ENCODE measurements at places on chromosomes 13 and 19. TPM values are rescaled to one million over a fixed set of nuclear protein-coding genes. Genes with fewer than 3 reads are reported as not detected.
A peak's percentile ranks its signal among the peaks of the same experiment; 100 is the strongest.

- DNase-seq: no peak
These were observed 9.8 kb downstream of the SHISA7 start for GRCh38 chr19:55433292-55433691.

DNA sequence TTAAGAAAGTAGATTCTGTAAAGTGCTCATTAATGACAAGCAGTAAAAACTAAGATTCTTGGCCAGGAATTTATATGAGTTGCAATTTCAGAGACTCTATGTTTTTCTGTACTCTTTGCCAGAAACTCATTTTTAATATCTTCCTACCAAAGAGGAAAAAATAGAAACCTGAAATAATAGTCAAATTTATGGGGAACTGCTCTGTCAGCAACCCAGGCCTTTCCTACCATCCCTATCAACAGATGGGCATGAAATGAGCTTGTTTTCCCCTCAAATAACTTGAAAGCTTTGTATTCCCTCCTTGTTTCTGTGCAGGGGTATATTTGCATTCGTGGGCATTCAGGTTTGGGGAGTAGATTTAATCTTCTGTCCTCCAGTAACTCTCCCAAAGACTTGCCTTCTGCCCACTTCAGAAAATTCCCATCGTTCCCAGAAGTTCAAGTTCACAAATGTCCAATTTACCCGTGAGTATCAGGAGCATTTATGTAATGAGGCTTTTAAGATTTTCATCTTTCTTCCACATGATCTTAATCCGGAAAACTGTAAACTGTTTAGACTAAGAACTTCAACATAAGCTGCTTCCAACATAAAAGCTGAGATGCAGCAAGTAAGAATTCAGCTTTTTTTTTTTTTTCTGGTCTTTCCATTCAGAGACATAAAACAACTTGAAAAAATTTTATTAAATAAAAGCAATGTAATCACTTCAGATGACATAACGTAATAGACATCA lies 363.1 kb downstream of the EFNB2 start:
- peak; percentile 32 for DNase-seq

GRCh38 chr19:46913198-46913851 lies 52.5 kb downstream of the ARHGAP35 start:
- DNase-seq: no peak

DNA sequence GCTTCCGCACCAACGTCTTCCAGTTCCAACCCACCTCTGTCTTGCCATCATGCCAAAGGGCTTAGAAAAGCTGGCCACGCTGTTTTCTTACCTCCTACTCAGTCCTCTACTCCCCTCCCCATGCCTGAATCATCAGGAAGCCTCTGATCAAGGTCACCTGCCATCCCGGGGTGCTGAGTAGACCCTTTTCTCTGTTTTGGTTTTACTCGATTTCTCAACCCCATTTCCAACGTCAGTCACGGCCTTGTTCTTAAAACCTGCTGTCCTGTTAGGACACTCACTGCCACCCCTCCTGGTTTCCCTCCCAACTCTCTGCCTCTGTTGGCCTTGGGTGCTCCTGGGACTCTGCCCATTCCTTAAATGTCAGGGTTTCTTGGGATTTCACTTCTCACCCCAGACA lies 350.1 kb downstream of the FOXO1 start:
- no peak for DNase-seq

Gene CRLF1
- total RNA-seq: 10.1 TPM

- no peak for DNase-seq
These were observed 9.3 kb downstream of the FAM124A start for GRCh38 chr13:51231456-51231855.
